ENCODE measurements at places on chromosomes 2 and 18. TPM values are rescaled to one million over a fixed set of nuclear protein-coding genes. Genes with fewer than 3 reads are reported as not detected.

DNA sequence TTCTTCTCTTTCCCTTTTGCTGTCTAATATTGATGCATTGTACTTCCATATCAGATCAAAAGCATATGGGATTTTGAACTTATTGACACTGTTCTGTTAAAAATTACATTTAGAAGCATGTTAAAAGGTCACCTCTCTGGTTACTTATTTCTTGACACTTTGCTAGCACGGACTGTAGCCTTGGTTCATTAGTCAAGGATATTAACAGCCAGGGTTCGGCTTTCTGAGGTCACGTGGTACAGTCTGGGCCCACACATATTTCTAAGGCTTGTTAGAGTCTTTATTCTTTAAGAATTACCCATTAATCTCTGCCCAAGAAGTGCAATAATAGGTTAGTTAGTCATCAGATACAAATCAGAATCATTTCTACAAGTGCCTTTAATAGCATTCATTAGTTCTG is 1035.8 kb upstream of the FANCL start:
- DNase-seq: no peak
- no peaks in the 10 kb centered on the region for H3K36me3 ChIP-seq
- no peaks in the 10 kb centered on the region for H3K4me1 ChIP-seq
- no peaks in the 10 kb centered on the region for H3K27me3 ChIP-seq
- H3K27ac ChIP-seq: no peak overlapping the region

- no peaks in the 10 kb centered on the region for H3K36me3 ChIP-seq
- H3K4me1 ChIP-seq: peaks cover 40% of the 10 kb centered on the region
- H3K27me3 ChIP-seq: no peaks in the 10 kb centered on the region
- no peak overlapping the region for H3K4me3 ChIP-seq
- peak; percentile 53 for DNase-seq
- H3K27ac ChIP-seq: peak overlapping the region; percentile 57
Measured at GRCh38 chr2:25314514-25315315, 27.0 kb downstream of the DNMT3A start.

GRCh38 chr2:207166349-207167098 is 776 bp upstream of the KLF7 start:
- H3K27ac ChIP-seq: peak overlapping the region; percentile 99
- H3K36me3 ChIP-seq: no peaks in the 10 kb centered on the region
- DNase-seq: peak; percentile 69
- H3K27me3 ChIP-seq: peaks cover 41% of the 10 kb centered on the region

DNA sequence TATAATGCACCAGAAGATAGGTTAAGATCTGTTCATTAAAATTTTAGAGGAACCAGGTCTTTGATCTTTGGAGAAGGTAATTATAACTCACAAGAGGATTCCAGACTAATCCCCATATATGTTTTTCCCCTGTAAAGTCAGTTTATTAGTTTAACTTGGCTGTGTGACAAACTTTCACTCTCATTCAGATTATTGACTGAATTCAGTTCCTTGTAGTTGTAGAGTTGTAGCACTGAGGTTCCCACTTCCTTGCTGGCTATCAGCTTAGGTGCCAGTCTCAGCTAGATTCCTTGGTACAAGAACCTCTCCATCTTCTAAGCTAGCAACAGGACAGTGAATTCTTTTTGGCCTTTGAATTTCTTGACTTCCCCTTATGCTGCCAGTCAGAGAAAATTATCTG is 19.1 kb downstream of the REG1A start:
- H3K27ac ChIP-seq: no peak overlapping the region
- H3K27me3 ChIP-seq: peaks cover 74% of the 10 kb centered on the region
- H3K4me3 ChIP-seq: no peak overlapping the region
- H3K36me3 ChIP-seq: no peaks in the 10 kb centered on the region
- no peaks in the 10 kb centered on the region for H3K4me1 ChIP-seq
- DNase-seq: no peak

DNA sequence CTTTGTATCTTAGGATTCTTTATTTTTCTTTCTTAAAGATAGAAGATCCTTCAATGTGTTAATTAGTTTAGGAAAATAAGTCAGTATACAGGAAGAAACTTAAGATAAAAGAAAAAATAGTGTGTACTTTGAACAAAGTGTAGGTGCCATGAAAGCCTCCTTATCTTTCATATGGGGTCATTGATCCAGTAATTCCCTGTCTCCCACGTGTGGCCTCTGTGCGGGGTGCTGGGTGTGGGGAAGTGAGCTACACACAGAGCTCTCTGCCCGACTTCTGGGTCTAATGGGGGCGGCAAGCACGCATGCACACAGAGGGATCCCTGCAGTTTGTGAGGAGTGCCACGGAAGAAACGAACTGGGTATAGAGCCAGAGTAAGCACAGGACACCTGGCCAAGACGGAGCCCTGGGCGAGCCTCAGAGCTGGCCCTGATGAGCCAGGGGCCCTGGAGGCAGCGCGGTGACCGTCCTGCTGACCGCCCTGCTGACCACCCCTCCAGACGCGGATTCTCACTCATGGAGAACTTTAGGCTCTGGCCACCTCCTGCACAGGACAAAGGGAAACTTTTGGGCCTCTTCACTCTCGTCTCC is 253.5 kb downstream of the ACKR3 start:
- no peak overlapping the region for H3K4me3 ChIP-seq
- no peak for DNase-seq
- H3K36me3 ChIP-seq: no peaks in the 10 kb centered on the region

ABCG8 gene
- total RNA-seq: not detected
